ENCODE measurements at places on chromosomes 7 and 10.

DNA sequence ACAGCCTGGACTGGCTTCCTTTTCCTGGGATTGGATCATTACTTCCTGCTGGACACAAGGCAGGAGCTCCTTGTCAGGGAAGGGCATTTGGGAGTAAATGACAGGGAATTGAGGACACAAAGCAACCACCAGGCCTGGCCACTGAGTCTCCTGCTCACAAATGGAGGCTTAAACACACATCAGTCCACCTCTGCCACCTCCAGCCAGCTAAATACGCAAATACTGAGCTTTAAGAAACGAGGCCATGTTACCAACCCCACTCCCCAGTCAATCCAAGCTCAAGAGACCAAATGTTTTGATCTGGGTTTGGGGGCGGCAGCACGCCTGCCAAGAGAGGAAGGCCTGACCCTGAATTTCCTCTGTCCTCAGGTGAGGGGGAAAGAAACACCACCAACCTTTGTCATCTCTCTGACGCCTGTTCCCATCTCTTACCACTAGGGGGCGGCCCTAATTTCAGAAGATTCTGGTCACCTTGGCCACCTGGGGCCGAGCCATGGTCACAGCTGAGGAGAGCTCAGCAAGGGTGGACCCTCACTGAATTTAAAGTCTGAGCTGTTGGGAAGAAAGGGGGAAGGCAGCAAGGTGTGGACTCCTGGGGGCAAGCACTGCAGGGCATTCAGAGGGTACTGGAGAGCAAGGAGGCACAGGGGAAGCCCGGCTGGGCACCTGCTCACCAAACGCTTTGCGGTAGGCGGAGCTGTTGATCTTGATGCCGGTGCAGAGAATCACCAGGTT is 16.5 kb downstream of the AIFM2 start:
- no peak for DNase-seq

GRCh38 chr7:141276031-141276430 is 202.2 kb downstream of the TMEM178B start:
- no peak for DNase-seq

GRCh38 chr7:28608731-28609130 is 196.4 kb downstream of the CREB5 start:
- no peak for DNase-seq

- no peak for DNase-seq
Observed at GRCh38 chr10:97047788-97048187, 138.0 kb downstream of the SLIT1 start.
